ENCODE measurements at places on chromosomes 2 and 18.

GRCh38 chr2:182618672-182619079 lies 97.4 kb upstream of the DNAJC10 start:
- DNase-seq, result peak; percentile 67

GRCh38 chr2:84844141-84844540 lies 36.7 kb downstream of the TRABD2A start:
- DNase-seq, result no peak

GRCh38 chr2:18119883-18120282 lies 241.4 kb downstream of the KCNS3 start:
- DNase-seq, result peak; percentile 98

DNA sequence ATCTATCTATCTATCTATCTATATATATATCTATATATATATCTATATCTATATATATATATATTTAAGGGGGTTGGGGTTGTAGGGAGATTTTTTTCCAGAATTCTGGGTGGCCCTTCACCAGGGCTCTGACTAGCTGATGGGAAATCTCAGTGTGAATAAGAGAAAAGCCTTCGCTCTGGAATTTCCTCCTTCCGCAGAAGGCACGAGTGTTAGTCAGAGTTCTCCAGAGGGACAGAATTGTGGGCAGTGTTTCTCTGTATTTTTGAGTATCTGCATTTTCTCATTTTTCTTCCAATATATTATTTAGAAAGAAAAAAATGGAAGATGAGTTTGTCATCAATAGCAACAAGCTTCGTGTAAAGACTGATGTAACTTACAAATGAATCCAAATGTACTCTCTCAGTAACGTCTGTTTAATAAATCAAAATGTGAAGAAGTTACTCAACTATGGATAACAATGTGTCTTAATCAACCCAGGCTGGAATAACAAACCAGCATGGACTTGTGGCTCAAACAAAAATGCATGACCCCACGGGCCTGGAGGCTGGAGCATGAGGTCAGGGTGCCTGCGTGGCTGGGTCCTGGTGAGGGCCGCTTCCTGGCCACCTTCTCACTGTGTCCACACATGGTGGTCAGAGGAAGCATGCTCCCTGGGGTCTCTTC lies 10.6 kb upstream of the SNTG2 start:
- DNase-seq, result no peak

GRCh38 chr2:120227111-120227991 lies 4.2 kb upstream of the TMEM185B start:
- peak; percentile 44 for DNase-seq

DNA sequence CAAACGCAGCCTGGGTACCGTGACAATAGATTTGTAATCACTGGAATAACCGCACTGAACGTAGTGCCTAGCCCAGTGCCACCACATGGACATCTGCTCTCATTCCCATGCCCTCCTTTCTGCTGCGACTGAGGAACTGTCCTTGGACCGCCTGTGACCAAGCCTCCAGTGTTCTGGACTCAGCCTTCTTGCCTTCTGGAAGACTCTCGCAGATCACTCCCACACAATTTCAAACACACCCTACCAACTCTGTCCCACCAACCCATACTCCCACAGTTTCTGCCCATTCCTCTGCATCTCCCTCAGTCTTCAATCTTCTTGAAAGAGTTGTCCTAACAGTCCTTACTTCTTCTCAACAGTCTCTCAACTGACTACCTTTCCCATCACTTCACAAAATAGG lies 2.1 kb downstream of the RNF149 start:
- DNase-seq, result no peak

All from M059J (cell line).